ENCODE measurements at places on chromosomes 5 and 9.

DNA sequence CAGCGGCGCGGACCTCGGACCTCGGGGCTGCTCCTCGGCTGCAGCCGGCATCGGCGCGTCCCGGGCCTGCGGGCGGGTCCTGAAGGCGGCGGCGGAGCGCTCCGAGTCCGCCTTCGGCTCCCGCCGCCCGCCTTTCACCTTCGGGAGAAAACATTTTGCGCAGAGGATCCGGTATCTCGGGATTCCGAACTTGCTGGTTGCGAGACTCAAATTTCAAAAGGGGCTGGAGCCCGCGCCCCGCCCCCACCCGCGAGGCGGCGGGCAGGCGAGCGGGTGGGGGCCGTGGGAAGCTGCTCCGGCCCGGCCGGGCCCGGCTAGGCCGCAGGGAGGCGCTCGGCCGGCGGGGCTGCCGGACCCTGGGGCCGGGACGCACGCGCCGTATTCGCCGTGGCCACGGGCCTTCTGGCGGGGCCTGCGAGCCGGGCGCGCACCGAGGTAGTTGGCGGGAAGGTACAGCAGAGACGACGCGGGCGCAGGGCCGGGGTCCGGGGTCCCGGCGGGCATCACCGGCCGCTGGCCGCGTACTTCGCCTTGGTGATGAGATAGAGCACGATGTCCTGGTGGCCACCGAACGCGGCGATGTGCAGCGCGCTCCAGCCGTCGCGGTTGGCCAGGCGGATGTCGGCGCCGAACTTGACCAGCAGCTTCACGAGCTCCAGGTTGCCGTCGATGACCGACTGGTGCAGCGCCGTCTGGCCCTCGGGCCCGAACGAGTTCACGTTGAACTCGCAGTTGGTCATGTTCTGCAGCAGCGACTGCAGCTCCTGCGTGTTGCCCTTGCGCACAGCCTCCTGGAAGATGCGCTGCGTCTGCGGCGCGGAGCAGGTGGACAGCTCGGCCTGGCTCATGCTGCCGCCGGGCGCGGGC is 757 bp downstream of the NRARP start:
- no peak for DNase-seq

GRCh38 chr5:116671211-116671736 is 96.7 kb upstream of the SEMA6A start:
- DNase-seq, result no peak

DNA sequence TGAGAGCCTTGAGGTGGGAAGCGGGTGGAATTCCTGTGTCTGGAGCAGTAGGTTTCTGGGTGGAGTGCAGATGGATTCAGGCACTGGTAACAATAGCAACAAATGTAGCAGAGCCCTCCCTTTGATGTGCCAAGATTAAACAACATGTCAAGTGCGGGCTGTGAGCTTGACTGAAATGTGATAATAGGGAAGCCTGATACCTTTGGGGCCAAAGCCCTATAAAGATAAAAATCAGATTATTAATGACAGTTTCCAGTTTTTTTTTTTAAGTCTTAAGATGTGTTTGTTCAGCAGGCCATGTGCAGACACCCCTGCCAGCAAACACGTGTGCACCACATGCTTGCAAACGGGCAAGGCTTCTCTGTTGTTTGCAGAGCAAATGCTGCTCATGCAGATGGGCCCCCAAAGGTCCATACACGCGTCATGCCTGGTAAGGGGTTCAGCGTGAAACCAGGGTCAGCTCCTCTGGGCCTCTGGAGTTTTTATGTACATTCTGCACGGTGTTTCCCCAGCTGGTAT is 193.2 kb downstream of the GADD45G start:
- no peak for DNase-seq

DNA sequence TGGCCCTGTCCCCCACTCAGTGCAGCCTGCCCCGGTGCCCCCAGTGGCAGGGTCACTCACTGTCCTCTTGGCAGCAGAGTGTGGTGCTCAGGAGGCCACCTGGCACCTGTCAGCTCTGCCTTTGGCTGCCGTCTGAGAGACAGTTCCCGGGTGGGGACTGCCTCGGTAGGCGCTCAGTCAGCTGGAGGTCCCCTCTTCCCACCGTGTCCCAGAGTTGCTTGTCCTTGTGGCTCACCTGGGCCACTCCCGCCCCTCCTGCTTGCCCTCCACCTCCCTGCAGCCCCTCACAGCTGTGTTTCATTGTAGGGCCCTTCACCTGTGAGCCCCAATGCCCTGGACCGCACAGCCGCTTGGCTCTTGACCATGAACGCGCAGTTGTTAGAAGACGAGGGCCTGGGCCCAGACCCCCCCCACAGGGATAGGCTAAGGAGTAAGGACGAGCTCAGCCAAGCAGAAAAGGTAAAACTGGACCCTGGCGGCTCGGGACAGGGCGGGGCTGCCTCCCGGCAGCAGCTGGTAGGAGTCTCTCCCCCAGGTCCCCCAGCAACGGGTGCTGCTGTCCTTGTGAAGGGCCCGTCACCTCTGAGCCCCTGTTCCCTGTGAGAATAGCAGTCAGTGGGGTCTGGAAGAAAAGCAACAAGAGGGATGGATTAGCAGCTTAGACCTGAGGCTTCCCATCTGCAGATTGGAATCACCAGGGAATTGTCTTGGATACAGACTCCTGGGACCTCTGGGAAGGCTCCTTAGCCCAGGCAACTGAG is 122.7 kb downstream of the DAB2IP start:
- DNase-seq, result no peak

DNA sequence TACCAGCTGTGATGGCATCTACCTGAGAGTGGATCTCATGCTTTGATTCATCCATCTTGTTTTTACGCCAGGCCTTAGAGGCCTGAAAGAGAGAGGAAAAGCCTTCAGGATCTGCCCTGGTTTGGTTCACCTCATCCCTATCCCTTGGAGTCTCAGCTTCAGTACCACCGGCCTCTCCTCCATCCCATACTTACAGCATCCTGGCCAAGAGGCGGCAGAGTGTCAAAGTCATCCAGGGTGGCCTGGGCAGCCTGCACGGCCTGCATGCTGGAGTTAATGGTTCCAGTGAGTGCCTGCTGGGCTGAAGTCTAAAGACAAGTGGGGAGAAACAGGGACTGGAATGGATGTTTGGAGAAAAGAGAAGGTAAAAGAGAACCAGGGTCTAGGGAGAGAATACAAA is 12.4 kb downstream of the TLN1 start:
- no peak for DNase-seq

DNA sequence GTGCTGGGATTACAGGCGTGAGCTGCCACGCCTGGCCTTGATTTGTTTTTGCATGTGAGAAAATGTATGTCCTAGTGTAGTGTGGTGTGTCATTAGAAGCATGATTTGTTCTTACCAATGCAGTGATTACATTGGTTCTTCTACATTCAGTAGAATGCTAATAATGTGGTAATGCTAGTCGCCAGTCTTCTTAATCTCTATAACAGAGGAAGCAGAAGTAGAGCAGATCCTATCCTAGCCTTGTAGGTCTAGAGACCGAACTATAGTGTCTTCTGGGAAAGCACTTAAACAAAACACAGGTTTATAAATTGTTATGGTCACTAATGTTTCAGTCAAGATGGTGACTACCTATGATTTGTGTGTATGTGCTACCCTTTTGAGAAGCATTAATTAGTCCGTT is 197.5 kb upstream of the DMRT1 start:
- DNase-seq, result no peak

- no peak for DNase-seq
Observed at GRCh38 chr5:137735555-137736284, at the start of gene KLHL3. Gene KLHL3 (minus strand): TSS chr5:137736089. CDS start chr5:137735646, 443 bp downstream.

GRCh38 chr5:120735076-120735475 is 271.0 kb downstream of the PRR16 start:
- no peak for DNase-seq

- no peak for DNase-seq
Observed at GRCh38 chr9:116471944-116472506, 215.1 kb upstream of the TRIM32 start.

- DNase-seq, result no peak
Observed at GRCh38 chr9:29144476-29144875, 1571.2 kb upstream of the C9orf72 start.

DNA sequence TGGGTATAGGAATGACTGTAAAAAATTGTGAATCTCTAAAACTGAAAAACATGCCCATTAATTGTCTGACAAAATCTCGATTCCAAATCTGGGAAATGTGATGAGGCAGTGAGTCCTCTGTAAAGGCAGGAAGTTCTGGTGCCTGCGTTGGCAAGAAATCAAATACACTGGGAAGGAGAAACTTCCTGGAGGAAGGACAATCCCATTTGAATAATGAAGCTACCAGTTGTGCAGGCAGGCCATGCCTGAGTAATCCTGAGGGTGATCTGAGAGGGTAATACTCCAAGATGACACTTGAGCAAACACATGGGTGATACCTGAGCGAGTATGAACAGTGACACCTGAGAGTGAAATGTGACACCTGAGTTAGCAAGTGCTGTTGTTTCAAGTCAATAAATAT is 49.7 kb downstream of the KIF24 start:
- no peak for DNase-seq

Measured in stimulated activated CD8-positive, alpha-beta memory T cell treated with anti-CD3 and anti-CD28 coated beads, Interleukin-2, amount 100 ng/mL, for 48 hours (primary cell).